ENCODE measurements at places on chromosomes 12 and 14.

DNA sequence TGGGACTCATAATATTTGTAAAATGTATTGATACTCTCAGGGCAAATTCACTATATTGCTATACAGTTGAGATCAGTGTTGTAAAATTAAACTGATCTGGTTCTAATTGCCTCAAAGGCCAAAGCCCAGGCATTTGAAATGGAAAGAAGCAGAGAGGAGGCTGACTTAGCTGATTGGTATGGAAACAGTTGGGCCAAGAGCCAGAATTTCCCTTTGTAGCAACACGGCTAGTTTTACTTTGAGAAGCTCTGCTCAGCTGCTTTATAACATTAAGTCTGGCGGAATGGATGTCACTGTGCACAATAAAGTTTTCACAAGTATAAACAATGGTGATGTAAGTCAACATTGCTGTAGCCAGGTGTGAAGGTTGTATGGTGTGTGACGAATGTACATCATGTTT, 186.4 kb downstream of the MSRB3 start:
- DNase-seq, result peak; percentile 94

GRCh38 chr14:99655521-99655920, 10.6 kb downstream of the HHIPL1 start:
- peak; percentile 30 for DNase-seq

DNA sequence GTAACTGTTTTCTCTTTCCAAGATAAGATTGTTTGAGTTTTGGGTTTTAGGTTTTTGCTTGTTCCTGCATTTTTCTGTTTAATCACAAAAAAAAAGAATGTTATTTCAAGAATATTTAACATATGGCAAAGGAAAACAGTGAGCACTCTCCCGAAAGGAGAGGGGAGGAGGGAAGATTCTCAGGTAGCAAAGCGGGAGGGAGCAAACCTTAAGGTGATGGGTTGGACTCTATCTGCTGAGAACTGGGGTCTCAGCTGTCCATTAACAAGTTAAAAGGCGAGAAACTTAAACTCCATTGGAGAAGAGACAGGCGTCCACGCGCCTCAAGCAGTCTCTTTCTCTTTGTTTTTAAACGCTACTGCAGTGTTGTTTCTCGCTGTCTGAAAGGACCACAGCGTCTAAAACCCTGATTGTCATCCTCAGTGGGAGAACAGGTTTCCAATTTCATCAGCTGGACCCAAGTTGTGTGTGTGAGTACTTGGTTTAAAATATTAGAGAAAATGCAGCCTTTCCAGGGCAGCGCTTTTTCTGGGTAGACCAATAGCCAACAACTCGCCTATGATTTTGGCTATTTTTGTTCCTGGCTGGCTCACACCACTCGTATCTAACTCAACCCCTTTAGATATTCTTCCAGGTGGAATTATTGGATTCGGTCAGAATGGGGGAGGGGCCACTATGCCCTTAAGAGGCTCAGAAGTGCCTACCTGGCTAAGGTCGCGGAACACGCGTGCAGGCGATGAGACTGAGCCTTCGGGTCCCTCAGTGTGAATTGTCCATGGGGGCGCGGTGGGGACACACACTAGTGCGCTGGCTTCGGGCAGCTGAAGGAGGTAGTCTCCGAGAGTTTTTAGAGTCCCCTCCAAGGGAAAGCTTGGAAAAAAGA, 8.2 kb downstream of the SIX1 start:
- DNase-seq, result no peak

- DNase-seq, result peak; percentile 60
Observed at GRCh38 chr12:124397807-124398577, 103.1 kb downstream of the RFLNA start.

DNA sequence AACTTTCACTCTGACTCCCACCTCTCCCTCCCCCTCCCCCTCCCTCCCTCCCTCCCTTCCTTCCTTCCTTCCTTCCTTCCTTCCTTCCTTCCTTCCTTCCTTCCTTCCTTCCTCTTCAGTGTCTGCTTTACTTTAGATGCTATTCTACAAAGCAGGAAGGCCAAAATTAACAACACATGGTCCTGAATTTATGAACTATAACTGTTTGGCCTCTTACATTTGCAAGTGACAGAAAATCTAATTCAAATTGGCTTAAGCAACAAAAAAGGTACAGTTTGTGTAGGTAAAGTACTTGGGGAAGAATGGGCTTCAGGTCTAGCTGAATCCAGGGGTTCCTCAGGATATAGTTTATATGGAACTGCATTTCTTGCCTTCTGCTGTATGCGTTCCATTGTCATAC, 673.0 kb downstream of the AACS start:
- no peak for DNase-seq

All from fibroblast of lung (primary cell).